Activated gamma-delta T cell (primary cell): ENCODE measurements at places on chromosomes 1 and 21.

GRCh38 chr1:221743416-221744208, 1.7 kb upstream of the DUSP10 start:
- DNase-seq: no peak

DNA sequence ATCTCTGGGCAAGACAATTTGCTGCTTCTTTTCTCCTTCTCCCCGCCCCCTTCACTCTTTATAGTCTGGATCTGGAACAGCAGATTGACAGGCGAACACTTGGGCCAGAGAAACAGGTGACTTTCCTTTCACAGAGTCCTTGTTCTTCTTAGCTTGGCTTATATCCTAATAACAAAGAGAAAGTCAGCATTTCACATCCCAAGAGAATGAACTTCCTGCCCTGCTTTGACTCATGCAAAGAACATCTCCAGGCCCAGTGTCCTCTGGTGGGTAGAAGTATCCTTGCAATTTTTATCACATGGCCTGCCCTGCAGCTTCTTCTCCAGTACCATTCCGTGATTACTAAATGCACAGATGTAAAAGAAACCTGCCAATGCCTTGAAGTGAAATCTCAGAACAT, 764.4 kb downstream of the ADGRL2 start:
- no peak for DNase-seq

DNA sequence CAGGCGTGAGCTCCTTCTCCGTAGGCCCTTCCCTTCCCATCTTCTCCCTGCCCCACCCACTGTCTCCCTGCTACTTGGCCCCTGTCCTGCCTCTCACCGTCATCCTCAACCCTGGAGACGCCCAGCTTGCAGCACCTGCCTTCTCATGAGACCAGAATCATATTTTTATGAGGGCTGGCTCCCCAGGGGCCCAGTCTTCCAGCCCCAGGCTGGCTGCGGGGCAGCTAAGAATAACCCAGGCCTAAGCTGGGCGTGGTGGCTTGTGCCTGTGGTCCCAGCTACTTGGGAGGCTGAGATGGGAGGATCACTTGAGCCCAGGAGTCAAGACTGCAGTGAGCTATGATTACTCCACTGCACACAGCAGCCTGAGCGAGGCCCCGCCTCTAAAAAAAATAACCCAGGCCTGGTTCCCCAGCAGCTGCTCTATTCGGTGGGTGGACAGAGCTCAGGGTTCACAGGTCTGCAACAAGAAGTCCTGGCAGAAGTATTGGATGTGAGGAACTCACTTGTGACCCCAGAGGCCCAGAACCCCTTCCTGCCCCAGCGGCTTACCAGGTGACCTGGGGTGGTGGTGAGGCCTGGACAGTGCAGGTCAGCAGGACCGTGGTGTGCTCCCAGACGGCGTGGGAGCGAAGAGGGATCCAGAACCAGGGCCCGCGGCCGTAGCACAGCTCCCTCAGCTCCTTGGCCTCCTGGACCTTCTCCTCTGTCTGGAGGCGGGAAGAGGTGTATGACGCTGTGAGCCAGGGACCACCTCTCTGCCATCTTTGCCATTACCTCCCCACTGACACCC, 6.4 kb downstream of the MYOM3 start:
- no peak for DNase-seq

GRCh38 chr21:29166323-29166722, 35.9 kb downstream of the MAP3K7CL start:
- no peak for DNase-seq

DNA sequence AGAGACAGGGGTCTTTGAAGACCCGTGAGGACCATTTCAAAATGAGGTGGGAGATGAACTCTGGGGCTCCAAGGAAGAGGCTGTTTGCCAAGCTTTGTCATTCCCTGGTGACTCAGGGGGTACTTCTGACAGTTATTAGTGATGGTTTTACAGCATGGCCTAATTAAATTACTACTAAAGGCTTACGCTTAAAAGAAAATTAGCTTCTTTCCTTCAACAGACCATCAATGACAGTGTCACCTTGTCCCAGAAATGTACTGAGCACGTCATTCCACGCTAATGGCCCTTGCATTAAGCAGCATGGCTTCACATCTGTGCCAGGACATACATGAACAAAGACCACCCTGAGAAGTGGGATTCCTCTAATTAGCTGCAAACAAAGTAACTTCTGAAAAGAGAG, 5.1 kb upstream of the UTS2 start:
- no peak for DNase-seq

DNA sequence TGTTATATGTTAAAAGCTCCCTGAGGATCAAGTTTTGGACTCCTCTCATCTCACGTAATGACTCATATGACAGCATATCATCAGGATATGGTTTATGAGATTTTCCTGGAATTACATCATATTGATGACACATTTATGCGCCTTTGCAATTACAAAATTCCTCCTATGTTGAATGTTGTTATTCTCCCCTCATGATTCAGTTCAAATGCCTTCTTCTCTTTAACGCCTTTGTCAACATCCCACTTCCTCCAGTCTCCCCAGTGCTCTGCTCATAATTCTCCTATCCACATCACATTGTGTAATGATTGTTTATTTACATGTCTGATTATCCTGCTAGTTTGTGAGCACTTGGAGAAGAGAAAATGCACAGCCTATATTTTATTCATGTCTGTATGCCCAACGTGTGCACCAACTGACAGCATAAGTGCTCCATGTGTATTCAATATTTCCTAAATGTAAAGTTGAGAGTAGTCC, 80.9 kb upstream of the BACH1 start:
- DNase-seq: no peak

GRCh38 chr1:219660666-219661463, 48.0 kb upstream of the ZC3H11B start:
- no peak for DNase-seq

GRCh38 chr1:93685918-93686317, 4.3 kb upstream of the BCAR3 start:
- DNase-seq: no peak

DNA sequence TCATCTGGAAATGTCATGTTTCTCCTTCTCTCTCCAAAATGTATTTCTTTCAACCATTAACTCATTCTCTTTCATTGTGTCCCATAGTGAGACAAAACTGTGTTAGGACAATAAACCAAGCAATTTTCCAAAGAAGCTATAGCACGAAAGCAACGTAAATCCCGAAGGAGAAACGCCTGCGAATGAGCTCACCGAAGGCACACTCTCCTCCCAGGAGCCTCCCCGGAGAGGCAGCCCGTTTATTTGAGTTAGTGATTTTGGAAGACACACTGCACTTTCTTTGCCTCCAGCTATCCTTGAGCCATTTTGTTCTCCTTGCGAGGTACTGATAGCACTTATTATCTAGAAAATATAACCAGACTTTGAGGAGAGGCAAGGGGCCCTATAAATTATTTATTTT, 41.2 kb downstream of the RSPH1 start:
- DNase-seq: no peak

- no peak for DNase-seq
These were observed 323.5 kb downstream of the RRAGC start for GRCh38 chr1:38536089-38536488.

DNA sequence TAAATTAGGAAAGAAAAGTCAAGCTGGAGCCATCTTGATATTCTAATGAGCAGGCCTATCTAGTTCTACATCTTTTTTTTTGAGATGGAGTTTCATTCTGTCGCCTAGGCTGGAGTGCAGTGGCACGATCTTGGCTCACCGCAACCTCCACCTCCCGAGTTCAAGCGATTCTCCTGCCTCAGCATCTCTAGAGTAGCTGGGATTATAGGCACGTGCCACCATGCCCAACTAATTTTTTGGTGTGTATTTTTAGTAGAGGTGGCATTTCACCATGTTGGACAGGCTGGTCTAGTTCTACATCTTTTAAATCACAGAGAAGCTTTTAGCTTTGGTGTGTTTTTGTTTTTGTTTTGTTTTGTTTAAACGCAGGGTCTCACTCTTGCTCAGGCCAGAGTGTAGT, 6.8 kb downstream of the TMEM69 start:
- DNase-seq: no peak

DNA sequence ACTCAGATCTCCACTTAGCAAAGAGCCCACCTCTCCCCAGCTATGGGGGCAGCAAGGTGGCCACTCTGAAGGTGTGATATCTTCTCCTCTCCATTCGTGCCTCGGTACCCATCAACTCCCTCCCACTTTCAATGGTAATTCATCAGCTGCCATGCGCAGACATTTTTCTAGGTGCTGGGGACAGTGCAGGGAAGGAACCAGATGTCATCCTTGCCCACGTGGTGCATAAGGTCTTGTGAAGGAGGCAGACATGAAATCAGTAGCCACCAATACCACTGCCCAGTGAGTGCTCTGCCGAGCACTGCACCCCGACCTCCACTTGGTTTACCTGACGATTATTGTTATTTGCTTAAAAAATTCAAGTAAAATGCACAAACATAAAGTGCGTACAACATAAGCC, 76.3 kb upstream of the CSF3R start:
- DNase-seq: no peak

DNA sequence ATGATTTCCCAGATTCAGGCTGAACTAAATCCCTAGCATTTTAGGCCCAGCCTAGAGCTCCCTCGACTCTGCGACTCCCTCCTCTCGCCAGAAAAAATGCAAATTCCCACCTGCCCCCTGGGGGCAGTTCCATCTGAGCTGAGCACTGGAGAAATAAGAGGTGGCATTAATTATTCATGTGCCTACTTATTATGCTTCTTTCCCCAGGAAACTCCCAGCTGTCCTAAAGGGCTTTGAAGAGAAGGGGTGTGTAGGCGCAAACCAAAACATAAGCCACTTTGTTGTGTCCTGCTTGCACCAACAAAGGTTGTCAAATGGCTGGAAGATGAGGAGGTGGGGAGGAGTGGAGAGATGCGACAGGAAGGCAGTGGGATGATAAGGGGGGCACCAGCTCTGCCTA, 41.4 kb upstream of the GOLT1A start:
- no peak for DNase-seq
